ENCODE measurements at places on chromosomes 5 and 9.

- no peak for DNase-seq
These were observed 19.2 kb upstream of the PCDH1 start for GRCh38 chr5:141897425-141897824.

- DNase-seq: peak; percentile 11
These were observed 90.8 kb downstream of the LHX2 start for GRCh38 chr9:124102363-124102762.

GRCh38 chr9:130473566-130473965 lies 28.8 kb downstream of the ASS1 start:
- DNase-seq: no peak

- DNase-seq: no peak
These were observed 205.8 kb downstream of the SEMA5A start for GRCh38 chr5:9340085-9340484.

DNA sequence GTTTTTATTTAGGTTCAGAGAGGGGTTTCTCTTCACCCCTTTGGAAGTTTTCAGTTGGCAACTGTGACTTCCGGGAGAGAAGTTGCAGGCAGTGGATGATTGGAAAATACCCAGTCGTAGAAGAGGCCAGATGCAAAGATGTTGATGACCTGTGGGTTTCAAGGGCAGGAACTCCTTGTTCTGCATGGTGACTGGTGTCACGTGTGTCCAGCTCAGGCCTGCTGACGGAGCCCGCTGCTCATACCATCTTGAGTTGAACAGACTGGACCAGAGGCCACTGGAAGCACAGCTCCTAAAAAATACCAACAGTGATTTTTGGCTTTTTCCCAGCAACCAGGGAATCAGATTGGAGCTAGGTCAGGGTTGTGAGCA lies 243.9 kb upstream of the KLF4 start:
- DNase-seq: no peak
